ENCODE measurements at places on chromosomes 2 and 18.

GRCh38 chr2:164439885-164440284 is 181.4 kb downstream of the GRB14 start:
- DNase-seq = no peak

DNA sequence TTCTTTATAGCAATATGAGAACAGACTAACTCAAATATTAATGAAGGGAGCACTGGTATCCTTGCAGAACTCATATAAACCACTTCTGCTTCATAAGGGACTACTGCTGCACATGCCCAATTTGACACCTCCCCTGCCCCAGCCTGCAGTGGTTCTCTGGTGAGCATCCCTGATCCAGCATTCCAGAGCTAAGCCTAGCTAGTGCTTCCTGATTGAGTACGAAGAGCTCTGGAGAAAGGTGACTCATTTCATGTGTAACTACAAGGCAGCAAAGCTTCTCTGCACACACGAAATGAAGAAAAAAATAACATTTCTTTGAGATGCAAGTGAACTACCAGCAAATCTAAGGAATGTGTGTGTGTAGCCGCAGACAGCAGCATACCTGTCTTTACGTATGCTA is 22.8 kb upstream of the ADNP2 start:
- peak; percentile 36 for DNase-seq

GRCh38 chr2:23399674-23400261 is 14.8 kb downstream of the KLHL29 start:
- DNase-seq = no peak

GRCh38 chr2:29164091-29164846 is 49.1 kb downstream of the CLIP4 start:
- no peak for DNase-seq

DNA sequence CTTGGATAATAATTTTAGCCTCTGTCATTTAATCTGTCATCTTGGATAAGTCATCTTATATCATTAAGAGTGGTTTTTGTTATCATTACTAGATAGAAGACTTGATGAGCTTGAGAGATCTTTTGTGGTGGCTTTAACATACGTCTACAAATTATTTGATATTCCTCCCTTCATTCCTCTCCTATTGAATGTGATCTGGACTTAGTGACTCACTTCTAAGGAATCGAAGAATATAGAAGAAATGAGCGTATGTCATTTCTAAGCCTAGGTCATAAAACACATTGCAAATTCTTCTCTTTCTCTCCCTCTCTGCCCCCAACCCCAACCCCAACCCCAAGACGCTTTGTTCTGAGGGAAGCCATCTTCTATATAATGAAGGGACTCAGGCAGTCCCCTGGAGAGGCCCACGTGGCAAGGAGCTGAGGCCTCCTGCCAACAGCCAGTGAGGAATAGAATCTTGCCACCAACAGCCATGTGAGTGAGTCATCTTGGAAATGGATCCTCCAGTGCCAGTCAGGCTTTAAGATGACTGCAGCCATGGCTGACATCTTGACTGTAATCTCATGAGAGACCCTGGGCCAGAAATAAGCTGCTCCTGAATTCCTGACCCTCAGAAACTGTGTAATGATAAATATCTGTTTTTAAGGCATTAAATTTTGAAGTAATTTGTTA is 221.6 kb upstream of the SP5 start:
- DNase-seq = peak; percentile 36

Measured in iris pigment epithelial cell (primary cell).